ENCODE measurements at places on chromosomes 16 and 17.
A peak's percentile ranks its signal among the peaks of the same experiment; 100 is the strongest.

GRCh38 chr17:49567871-49568694, 7.6 kb upstream of the NXPH3 start:
- peak; percentile 80 for DNase-seq

DNA sequence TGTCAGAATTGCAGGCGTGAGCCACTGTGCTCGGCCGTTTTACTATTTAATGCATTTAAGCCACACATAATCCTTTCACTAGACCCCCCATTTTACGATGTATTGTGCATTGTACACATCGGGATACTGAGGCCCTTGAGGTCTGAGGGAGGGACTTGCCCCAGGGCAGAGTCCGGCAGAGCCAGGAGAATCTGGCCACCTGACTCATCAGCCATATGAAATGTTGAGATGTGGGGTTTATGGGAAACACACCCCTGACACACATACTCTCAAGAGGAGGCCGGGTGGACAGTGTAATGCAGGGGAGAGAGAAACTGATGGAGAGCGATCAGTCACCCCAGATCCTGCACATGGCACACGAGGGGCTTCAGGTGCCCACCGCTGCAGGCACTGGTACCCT, 196.6 kb downstream of the ZNF423 start:
- no peak for DNase-seq

DNA sequence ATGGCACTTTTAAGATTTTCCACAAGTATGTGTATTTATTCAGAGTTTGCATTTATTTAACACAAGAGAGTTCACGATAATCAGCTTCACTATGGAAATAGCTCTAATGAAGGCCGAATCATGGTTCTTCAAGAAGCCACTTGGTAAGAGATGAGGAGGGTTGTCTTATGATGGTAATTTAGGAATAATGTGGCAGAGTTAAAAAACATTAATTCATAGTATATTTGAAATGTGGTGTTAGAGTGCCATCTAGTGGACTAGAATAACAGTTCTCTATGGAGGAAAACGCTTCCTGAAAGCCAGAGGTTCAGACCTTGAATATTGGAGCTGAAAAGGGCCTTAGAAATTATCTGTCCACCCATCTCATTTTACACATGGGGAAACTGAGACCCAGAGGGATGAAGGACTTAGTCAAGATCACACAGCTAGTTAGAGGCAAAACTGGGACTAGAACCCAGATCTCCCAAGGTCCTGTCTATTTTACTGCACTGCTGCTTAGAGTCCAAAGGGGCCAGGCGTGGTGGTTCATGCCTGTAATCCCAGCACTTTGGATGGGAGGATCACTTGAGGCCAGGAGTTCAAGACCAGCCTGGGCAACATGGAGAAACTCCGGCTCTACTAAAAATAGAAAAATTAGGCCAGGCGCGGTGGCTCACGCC, 33.8 kb upstream of the KPNB1 start:
- peak; percentile 40 for DNase-seq

GRCh38 chr17:79595921-79596320, 14.9 kb downstream of the RBFOX3 start:
- no peak for DNase-seq

- DNase-seq = no peak
These were observed 2.8 kb downstream of the RBFOX3 start for GRCh38 chr17:79607940-79608623.

GRCh38 chr17:35801583-35802224, 6.3 kb upstream of the MMP28 start:
- peak; percentile 70 for DNase-seq

- DNase-seq = no peak
These were observed 721 bp upstream of the BEAN1 start for GRCh38 chr16:66426112-66427035.

DNA sequence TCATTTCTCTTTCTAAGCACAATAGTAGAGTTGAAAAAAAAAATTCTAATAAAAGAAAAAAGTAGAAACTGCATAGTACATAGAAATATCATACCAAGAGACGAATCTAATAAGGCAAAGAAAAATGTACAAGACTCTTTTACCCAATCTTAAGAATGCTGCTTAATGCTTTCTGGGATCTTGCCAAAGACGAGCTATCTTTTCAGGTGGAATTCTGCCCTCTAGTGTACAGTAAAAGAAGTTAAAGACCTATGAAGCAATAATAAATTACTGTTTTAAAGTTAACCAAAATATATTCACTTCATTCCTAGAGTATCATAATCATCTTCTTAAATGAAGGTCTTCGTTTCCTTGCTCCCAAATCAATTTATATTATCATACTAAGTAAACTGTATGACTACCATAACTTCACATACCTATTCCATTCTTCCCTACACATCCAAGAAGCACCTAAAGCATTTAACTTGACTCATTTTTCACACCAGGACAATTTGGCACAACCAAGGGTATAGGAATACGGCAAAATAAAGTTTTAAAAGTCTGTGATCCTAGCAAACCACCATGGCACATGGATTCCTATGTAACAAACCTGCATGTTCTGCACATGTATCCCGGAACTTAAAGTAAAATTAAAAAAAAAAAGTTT, 47.7 kb downstream of the CFDP1 start:
- peak; percentile 75 for DNase-seq

GRCh38 chr17:7173687-7174602, 5.2 kb downstream of the ASGR1 start:
- DNase-seq = peak; percentile 8

DNA sequence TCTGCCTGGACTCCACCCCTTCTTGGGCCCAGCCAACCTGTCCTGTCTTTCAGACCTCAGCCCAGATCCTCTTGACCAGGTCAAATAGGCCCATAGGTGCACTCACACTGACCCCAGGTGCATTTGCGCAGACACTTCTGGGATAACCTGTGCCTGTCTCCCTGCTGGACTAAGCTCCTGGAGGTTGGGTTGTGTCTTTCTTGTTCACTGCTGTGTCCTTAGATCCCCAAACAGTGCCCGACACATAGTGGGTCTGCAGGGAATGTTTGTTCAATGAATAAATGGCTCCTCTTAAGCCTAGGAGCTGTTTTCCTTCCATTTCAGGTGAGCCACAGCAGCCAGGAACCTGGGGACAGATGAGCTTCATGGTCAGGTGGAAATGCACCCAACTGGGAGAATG, 48.9 kb downstream of the NLRP1 start:
- DNase-seq = no peak

DNA sequence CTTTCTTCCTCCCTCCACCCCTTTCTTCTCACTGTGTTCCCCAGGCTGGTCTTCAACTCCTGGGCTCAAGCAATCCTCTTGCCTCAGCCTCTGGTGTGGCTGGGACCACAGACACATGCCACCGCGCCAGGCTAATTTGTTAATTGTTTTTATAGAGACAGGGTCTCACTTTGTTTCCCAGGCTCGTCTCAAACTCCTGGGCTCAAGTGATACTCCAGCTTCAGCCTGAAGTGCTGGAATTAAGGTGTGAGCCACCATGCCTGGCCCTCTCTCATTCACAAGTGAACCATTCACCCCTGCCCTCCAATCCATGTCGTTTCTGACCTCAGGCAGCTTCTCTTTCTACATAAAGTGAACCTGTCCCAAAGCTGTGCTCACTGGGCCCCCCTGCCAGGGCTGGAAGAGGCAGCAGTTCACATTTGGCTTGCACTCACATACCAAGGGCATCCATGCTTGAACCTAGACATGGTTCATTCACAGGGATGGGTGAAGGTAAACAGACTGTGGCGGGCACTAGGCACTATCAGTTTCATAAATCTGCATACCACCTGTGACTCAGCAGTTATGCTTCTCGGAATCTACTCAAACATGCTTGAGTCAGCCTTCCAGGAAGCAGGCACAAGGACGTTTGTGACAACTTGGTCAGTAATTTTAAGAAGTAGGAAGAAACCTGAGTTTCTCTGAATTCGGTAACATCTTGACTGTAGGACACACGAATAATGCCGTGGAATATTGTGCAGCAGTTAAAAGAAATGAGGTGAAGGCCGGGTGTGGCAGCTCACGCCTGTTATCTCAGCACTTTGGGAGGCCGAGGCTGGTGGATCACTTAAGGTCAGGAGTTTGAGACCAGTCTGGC, 6.0 kb upstream of the RNF213 start:
- no peak for DNase-seq

DNA sequence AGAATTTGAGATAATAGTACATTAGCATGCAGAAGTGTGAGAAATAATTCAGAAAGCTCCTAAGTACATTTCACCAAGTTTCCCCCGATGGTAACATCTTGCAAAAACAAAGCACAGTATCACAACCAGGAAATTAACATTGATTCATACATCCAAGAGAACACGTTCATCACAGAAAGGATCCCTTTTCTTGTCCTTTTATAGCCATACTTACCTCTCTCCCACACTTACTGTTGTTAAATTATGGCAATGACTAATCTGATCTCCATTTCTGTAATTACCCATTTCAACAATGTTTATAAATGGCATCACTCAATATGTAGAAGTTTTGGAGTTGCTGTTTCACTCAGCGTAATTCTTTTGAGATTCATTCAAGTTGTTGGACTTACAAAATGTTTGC, 1260.0 kb downstream of the CDH8 start:
- DNase-seq = no peak

DNA sequence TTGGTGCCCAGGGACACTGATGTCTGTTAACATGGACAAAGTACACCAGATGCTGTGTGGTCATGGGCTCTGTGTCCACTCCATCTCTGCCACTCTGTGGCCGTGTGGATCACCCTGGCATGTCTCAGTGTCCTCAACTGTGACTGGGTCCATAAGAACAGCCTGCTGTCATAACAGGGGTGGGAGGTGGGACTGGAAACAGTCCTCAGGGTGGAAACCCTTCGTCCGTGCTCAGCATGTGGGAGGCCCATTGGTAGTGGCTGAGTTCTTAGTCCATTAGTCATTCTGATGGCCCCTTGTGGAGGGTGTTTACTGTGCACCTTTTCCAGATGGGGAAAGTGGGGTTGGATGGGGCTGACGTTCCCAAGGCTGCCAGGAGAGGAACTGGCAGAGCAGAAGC, 12.8 kb downstream of the FLYWCH2 start:
- DNase-seq = no peak

- no peak for DNase-seq
These were observed 94.3 kb downstream of the ADCY9 start for GRCh38 chr16:4021916-4022315.

GRCh38 chr17:56723421-56723820, 110.3 kb downstream of the C17orf67 start:
- DNase-seq = no peak

GRCh38 chr17:77426676-77427386, 286.1 kb downstream of the SEC14L1 start:
- no peak for DNase-seq

DNA sequence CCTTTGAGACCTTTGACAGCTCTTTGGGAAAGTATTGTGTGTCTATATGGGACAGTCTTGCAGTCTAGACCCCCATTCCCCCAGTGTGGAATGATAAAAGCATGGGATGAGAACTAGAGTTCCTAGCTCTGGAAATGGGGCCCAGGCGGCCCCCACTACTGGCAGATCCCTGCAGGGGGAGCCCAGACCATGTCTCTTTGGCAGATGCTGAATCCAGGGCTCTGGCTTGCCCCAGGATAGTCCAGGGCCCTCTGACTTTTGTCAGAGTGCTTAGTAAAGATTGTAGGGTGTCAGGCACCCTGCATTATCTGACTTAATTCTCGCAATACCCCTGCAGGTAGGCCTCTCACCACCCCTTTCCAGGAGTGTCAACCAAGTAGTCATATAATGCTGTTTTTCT, 8.3 kb downstream of the ALKBH5 start:
- DNase-seq = no peak

DNA sequence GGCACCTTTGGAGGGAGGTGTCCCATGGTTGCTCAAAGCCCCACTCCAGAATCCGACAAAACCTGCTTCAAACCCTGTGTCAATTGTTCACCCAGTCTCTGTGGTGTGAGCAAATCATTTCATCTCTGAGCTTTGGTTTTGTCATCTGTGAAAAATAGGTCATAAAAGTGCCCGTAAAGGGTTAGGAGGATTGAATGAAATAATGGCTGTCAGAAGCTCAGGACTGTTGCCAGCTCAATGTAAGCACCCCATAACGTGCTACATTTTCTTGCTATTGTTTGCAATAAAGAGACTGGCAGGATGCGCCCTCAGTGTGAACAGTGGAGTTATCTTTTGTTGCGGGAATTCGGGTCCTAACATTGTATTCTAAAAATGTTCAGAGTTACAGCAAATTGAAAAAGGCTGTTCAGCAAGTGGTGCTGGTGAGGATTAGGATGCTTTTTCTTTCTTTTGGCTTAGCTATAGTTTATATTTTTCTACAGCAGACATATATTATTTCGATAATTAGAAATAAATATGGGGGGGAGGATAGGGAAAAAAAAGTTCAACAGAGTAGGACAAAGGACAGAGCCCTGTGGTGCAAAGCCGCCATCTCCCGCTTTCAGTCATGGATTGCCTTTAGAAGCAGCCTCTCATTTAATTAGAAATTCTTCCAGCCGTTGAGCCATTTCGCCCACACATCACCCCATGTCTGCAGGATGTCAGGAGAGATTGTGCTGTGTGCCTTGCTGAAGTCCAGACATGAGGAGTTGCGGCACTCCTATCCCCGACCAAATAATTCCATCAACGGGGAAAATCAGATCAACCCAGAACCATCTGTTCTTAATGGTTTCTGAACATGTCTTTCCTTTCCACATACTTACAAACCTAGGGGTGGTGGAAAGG, 20.9 kb upstream of the PYY start:
- DNase-seq = no peak

DNA sequence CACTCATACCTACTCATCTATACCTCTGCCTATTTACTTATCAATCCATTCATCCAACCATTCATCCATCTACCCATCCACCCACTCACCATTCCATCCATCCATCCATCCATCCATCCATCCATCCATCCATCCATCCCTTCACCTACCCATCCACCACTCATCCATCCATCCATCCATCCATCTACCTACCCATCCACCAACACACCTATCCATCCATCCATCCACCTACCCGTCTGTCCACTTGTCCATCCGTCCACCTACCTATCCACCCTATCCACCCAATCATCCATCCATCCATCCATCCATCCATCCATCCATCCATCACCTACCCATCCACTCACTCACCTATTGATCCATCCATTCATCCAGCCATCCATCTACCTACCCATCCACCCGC, 235.7 kb downstream of the GSG1L start:
- DNase-seq = no peak

GRCh38 chr17:30513346-30513745, 36.1 kb downstream of the GOSR1 start:
- no peak for DNase-seq

DNA sequence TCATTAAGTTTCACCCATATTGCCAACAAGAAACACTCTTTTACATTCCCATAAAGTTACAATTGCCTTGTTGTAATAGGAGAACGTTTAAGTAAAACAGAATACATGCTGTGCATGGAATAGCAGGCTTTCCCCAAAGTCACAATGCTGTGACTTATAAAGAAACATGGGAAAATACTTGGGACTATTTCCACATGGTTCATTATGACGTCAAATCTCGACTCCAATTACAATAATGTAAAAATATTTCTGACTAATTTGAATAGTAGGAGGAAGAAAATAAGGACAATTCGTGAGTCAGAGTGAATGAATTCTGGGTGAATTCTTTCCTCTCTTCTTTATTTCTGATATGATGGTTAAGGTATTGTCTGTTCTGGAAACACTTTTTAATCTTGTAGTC, 52.8 kb downstream of the CDH11 start:
- DNase-seq = no peak

GRCh38 chr17:50239937-50240336, 34.3 kb upstream of the TMEM92 start:
- no peak for DNase-seq

Measured in globus pallidus (tissue), 1 donor.